ENCODE measurements at places on chromosomes 4 and X.

- DNase-seq, result no peak
These were observed 253.2 kb downstream of the SPRY1 start for GRCh38 chr4:123649645-123650391.

DNA sequence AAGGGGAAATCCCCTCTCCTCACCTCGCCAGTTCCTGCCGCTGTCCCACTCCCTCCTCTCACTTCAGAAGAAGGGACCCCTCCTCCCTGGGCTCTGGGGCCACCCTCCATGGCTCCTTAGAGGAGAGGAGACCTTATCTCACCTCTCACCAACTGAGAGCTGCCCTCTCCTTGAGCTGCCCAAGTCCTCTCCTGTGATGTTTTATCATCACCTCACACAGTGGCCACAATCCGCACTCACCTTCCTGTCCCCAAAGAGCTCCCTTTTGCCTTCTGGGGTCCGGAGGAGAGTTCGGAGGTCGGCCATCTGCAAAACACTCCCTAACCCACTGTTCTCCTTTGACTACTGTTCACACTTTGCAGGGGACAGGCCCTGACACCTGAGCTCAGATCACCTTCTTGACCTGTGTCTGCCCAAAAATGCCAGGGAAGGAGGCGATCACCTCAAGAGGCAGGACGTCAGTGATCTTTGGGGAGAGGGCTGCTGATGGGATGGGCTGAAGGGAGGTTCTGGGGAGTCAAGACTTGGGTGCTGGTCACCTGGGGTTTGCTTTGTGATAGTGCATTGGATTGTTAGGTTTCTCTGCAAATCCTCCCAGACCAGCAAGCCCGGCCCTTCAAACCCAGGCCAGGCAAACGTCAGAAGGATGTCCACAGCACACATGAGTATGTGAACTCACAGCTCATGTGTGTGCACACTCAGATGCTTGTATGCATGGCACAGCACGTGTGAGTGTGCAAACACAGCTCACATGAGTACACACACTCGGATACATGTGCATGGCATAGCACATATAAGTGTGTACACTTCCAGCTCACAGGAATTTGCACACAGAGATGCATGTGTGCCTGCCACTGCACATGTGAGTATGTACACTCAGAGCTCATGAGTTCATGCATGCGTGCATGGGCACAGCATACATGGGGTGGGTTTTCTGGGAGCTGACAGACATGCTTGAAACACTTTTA lies 41.8 kb downstream of the HTRA3 start:
- no peak for DNase-seq

GRCh38 chr4:169286562-169287301 lies 16.0 kb upstream of the SH3RF1 start:
- no peak for DNase-seq

DNA sequence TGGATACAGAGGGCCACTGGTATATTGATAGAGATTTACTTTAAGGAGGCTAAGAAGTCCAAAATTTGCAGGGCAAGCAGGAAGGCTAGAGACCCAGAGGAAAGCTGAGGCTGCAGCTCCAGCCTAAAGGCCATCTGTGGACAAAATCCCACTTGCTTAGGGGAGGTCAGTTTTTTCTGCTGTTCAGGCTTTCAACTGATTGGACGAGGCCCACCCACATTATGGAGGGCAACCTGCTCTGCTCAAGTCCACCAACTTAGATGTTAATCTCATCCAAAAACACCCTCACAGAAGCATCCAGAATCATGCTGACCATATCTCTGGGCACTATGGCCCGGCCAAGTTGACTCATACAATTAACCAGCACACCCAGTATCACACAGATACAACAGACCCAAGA lies 176.3 kb downstream of the EVC2 start:
- no peak for DNase-seq

DNA sequence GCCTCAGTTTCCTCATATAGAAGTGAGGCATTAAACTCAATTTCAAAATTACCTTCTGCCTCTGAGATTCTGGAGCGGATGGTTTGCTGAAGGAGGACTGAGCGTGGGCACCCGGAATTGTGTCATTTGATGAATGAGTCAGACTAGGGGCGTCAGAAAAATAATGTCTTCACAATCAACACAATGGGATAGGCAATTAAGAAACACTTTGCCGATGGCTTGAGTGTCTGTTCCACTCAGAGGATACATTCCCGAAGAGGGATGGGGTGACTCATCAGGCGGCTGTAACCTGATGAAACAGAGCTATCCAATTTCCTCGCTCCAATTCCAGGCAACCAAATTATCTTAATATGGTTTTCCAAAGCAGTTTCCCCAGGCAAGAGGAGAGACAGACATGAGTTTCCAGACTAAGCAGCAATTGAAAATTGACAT lies 1.2 kb upstream of the CHRNA9 start:
- no peak for DNase-seq

Measured in GF-D8 (cell line).